SHP77 treated with DMSO at 0.1 percent for 48 hours (cell line): ENCODE measurements at places on chromosomes 3 and 15.

DNA sequence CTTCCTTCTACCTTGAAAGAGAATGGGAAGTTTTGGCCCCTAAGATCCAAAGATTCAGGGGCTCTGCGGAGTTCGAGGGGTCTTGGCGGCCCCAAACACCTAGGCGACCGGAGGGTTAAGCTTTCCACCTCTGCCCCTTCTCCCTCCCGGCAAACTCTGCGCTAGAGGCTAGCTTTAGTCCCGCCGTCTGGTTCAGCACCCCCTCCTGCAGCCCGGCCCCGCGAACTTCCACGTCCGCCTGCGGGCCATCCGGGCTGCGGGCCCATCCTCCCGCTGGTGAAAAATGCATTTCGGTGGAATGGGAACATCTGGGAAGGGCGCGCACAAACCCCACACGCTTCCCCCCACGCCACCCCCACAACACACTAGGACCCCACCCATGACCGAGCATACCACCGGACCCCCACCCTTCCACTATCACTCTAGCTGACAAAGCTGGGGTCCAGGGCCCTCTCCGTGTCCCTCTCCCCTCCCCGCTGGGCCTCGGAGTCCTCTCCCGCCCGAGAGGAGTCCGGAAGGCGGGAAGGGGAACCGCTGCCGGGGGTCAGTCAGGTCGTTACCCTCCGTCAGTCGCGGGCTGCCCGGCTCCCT, 1.0 kb downstream of the SHOX2 start:
- no peak for DNase-seq

GRCh38 chr3:13045904-13046568, 27.2 kb downstream of the IQSEC1 start:
- DNase-seq = no peak

DNA sequence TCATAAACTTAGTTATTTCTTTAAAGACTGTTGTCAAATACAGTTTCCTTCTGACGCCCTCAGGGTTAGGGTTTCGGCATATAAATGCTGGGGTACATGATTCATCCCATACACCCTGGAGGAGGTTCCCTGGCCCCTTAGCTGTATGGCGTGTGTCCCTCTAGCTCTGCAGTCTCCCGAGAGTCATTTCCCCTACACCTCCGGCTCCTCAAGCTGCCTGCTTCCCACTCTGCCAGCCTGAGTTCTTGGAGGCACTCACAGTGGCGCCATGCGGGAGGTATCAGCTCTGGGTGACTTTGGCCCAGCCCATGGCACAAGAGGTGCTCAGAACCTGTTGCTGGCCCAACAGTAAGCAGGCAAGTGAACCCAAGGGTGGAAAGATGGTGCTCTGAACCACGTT, 70.2 kb upstream of the TRPM1 start:
- DNase-seq = no peak

- no peak for DNase-seq
These were observed 2.8 kb downstream of the DUSP7 start for GRCh38 chr3:52053307-52054304.

- no peak for DNase-seq
These were observed 5.6 kb upstream of the PYDC2 start for GRCh38 chr3:191455257-191455952.
